ENCODE measurements at places on chromosomes 3 and 15. TPM values are rescaled to one million over a fixed set of nuclear protein-coding genes. Genes with fewer than 3 reads are reported as not detected.

GATM gene
- polyA plus RNA-seq: 276 TPM

DNA sequence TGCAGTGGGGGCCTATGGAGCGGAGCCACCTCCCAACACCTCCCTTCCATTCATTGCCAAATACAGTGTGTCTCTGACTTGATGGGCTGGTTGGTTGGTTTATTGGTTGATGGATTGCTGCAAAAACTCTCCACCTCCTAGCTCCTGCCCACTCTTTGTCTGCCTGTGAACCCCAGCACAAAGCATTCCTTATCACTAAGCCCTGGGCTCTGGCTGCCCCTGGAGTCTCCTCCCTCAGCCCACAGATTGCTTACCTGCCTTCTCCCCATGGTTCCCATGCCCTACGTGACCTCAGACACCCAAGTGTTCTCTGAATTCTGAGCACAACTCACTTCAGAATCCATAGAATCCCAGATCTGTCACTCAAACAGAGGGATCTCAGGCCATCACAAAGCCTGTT, 139.1 kb upstream of the TPM1 start:
- DNase-seq: no peak

DNA sequence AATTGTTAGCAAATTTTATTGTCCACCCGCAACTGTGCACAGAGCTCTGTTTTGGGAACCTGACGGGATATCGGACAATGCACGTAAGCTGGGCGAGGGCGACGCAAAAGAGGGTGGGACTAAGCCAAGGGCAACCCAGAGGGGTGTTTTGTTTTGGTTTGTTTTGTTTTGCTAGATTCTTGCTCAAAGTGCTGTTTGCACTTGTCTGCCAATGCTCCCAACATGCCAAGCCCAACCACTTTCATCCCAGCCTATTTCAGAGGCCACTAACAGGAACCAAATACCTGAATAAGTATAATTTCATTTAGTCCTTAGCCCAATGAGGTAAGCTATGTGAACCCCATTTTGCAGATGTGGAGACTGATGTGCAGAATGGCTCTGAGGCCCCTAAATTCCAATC, 9.7 kb upstream of the CMTM7 start:
- no peak for DNase-seq

GRCh38 chr15:64904189-64904588, 7.5 kb upstream of the ANKDD1A start:
- DNase-seq: no peak

DNA sequence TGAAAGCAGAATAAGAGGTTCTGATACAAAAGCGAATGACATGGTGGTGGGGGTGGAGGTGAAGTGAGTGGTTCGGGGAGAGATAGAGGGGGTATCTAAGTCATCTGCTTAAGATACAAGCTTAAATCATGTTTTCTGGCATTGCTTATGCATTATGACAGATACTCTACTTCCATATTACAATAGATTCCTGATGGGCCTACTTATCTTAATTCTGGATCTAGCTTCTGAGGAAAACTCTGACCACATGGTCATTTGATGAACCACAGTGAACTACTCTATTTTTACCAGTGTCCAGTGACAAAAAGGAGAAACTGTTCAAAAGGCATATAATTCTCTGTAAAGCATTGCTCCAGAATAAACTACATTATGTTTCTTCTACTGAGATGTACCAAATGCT, 673.7 kb upstream of the CCDC54 start:
- DNase-seq: no peak

- DNase-seq: no peak
Measured at GRCh38 chr3:130728037-130728436, 18.6 kb downstream of the PIK3R4 start.

DNA sequence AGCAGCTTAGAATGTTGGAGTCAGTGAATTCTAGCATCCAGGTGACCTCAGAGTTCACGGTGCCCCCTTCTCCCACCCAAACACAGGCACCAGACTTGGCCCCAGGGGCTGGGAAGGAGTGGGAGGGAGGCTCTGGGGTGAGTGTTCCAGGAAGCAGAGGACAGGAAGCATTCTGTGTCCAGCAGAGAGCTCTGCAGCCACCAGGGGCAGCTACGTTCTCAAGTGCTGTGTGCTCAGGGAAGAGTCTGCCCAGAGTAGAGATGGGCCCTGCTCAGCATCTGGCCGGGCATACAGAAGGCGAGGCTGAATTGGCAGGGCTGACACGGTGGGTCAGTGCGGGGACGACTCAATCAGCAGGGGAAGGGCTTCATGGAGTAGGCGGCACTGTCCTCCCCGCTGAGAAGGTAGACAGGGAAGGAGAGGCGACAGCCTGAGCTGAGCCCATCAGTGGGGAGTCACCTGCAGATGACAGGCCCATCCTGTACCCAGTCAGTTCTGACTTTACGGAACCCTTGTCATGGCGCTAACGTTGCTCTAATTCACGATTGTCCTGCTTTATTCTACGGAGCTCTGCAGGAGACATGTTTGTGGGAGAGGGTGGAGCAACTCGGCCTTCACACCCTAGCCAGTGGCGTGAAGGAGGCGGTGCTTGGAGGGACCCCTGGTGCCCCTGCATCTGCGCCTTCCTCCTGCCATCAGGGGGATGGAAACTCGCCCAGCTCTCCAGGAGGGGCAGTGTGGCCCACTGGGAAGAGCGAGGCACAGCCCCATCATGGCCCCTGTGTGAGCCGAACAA, 82.2 kb downstream of the C3orf70 start:
- no peak for DNase-seq

DNA sequence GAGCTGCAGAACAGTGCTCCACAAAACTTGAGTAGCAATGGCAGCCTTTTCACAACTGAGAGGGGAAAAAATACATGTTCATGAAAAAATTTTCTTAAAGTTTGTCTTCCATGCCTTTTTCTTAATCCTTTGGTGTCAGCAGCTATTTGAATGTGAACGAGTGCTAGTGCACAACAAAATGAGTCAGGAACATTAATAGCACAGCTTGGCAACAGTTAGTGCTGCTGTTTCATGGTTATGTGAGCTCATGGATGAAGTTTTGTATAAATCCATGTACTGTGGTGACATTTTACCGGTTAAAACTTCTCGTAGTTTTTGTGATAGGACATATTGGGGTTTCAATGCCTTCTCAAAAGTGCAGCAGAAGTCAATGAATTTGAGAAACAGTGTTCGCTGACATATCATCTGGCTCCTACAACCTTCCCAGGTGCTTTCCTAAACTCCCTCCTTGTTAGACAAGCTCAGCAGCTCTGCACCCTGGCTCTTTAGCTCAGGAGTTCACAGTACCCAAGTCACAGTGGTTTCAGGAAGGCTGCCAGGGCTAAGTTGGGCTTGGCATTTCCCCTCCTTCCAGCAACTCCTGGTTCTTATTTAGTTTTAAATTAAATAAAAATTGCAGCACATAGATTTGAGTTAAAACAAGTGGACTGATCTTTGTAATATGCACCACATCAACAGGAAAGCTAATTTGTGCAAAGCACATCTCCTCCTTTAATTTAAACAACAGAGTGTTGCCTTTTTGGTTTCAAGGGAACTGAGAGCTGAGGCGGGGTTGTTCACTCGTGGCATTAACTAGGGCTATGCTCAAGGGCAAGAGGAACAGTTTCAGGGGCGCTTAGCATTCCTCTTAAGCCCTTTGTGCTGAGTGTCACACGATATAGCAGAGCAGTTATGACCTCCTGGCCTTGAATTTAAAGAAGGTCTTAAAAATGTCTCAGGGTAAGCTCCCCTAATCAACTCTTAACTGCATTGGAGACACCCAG, 362.8 kb downstream of the CHST2 start:
- DNase-seq: no peak

Measured in renal cortex interstitium (tissue), 15 donors.